Stimulated activated CD8-positive, alpha-beta memory T cell treated with anti-CD3 and anti-CD28 coated beads, Interleukin-2, amount 100 ng/mL, for 48 hours (primary cell): ENCODE measurements at places on chromosomes 6 and 20.

GRCh38 chr20:1034415-1034789 lies 32.3 kb upstream of the RSPO4 start:
- no peak for DNase-seq

- DNase-seq = no peak
Observed at GRCh38 chr6:15553736-15554294, 109.0 kb downstream of the DTNBP1 start.

- no peak for DNase-seq
Observed at GRCh38 chr6:91341473-91341872, 754.6 kb upstream of the MAP3K7 start.

DNA sequence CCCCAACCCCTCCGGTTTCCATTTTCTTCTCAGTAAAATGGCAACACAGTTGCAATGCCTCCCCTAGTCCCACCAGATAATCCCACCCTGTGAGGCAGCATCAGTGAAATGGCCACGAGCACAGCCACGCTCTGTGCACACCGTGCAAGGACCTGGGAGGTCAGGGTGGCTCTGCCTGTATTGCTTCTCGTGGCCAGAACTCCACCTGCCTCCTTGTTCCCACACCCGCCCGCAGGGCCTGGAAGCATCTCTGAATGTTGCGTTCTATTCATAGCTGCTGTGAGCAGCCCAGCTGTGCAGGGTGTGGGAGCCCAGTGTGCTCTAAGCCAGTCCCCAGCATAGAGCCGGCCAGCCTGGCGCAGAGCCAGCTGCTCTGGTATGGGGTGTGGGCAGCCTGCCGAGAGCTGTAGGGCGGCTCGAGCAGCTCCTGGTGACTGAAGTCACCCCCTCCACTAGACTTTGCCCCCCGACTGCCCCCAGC lies 161.1 kb downstream of the DLL1 start:
- DNase-seq = no peak

GRCh38 chr20:56839786-56840185 lies 210.7 kb downstream of the TFAP2C start:
- no peak for DNase-seq

DNA sequence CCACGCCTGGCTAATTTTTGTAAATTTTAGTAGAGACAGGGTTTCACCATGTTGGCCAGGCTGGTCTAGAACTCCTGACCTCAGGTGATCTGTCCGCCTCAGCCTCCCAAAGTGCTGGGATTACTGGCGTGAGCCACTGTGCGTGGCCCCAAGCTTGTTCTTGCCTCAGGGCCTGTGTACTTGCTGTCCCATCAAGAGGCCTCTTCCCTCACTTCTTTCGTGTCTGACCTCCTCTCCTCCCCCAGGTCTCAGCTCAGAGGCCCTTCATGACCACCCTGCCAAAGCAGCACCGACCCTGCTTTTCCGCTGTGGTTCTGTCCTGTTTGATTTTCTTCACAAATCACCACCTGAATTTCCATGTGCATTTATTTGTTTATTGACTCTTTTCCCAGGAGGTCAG lies 10.5 kb upstream of the UBE2V1 start:
- DNase-seq = no peak

- no peak for DNase-seq
Observed at GRCh38 chr20:44504402-44505307, 17.2 kb downstream of the SERINC3 start.

GRCh38 chr6:18400831-18401446 lies 13.8 kb downstream of the RNF144B start:
- no peak for DNase-seq

GRCh38 chr6:52227495-52227894 lies 16.8 kb downstream of the IL17F start:
- DNase-seq = peak; percentile 57

DNA sequence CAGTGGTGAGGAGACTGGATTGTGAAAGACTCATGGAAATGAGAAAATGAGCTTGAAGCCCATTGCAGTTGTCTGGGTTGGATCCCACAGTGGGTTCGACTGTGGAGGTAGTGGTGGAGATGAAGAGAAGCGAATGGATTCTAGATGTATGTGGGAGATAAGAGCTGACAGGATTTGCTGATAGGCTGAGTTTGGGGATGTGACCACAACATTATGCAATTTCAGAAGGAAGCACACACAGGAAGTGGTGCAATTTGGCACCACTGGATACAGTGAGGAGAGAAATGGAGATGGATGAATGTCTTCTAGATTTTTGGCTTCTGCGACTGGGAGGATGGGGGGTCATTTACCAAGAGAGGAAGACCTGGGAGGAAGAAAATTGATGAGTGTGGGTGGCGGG lies 64.4 kb upstream of the MAFB start:
- no peak for DNase-seq

- DNase-seq = no peak
Observed at GRCh38 chr6:2850538-2851113, 9.0 kb upstream of the SERPINB1 start.

- DNase-seq = no peak
Observed at GRCh38 chr6:149032599-149033405, 284.7 kb upstream of the TAB2 start.

DNA sequence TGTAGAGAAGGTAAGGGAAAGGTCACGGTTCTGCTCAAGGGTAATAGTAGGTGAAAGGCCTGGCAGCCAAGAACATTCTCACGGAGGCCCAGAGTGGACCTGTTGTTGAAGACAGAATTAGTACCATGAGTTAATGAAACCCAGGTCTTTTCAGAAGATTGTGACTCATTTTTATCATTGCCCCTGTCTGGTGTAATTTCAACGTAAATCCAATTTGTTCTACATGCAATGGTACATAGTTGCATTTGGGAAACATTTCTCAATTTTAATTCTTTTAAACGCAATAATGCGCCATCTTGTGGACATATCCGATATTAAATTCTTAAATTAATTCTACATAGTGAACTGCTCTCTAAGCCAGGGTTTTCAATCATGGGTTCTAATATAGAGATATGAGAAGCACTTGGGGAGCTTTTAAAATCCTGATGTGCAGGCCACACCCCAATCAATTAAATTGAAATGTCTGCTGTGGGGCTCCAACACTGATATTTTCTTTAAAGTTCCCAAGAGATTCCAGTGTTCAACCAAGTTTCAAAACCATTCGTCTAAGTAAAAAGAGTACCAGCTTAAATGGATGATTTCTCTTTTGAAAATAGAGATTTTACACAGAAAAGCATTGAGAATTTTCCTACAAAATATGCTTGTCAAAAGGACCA lies 257.4 kb downstream of the PLCB1 start:
- DNase-seq = no peak

- no peak for DNase-seq
Observed at GRCh38 chr20:50438986-50439407, 71.2 kb upstream of the PTPN1 start.

GRCh38 chr6:136158387-136158821 lies 91.7 kb downstream of the MTFR2 start:
- DNase-seq = no peak

GRCh38 chr20:16491294-16491905 lies 81.8 kb downstream of the KIF16B start:
- DNase-seq = no peak

DNA sequence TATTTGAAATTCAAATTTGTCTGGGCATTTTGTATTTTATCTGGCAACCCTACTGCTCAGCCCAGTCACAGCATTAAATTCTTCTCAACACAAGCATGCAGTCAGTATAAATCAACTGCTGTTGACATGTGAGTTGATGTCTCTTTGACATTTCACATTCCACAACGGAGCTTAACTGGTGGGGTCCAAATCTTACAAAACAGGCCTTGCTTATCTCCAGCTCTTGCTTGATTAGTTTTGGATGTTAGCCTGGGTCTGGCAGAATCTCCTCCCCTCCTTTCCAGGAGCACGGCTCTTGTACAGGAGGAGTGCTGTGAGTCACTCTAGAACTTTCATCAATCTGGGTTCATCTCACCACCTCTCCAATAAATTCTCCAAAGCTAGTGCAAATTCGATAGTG lies 80.8 kb upstream of the PHACTR1 start:
- DNase-seq = no peak

DNA sequence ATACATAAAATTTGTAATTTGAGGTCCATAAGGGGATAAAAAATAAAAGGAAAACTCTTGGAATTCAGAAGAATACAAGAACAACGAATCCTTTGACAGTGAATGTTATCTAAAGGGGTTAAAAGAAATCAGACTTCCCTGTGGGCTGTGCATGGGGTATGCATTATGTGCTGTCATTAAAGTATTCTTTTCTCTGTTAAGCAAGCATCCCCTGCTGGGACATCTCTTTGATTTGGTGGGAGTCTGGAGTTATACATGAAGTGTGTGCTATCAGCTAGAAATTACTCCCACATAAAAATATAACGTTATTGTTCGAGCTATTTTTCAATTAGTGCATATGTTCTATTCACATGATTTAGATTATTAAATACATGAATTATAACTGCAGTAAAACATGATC lies 195.2 kb downstream of the CENPW start:
- no peak for DNase-seq

- no peak for DNase-seq
Observed at GRCh38 chr6:88871498-88871897, 91.9 kb downstream of the RNGTT start.

- DNase-seq = no peak
Observed at GRCh38 chr6:1504465-1504864, 105.2 kb upstream of the FOXC1 start.

DNA sequence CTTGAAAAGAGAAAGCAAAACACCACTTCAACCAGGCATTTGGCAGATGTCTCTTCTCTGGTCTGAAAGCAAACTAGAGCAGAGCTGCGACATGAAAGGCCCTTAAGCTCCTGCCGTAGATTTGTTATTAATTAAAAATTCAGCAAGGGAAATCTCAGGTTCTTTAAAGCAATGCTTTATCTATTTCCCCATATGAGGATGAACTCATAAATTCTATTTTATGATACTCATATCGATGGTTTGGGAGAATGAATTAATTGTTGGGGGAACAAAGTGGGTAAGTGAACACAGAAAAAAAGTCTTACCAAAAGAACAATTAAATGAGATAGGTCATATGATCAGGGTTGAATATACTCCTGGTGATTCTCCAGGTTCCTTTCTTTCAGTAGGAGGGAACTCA lies 464.7 kb upstream of the SLC35B3 start:
- DNase-seq = no peak

- no peak for DNase-seq
Observed at GRCh38 chr6:82906951-82907350, 158.7 kb downstream of the UBE3D start.

- DNase-seq = no peak
Observed at GRCh38 chr6:166933396-166933795, 23.0 kb downstream of the RNASET2 start.

- DNase-seq = no peak
Observed at GRCh38 chr6:20770773-20771172, 236.5 kb downstream of the CDKAL1 start.

GRCh38 chr6:64520050-64520449 lies 884.4 kb downstream of the PHF3 start:
- DNase-seq = no peak

- no peak for DNase-seq
Observed at GRCh38 chr6:17474289-17474688, 80.9 kb downstream of the CAP2 start.

DNA sequence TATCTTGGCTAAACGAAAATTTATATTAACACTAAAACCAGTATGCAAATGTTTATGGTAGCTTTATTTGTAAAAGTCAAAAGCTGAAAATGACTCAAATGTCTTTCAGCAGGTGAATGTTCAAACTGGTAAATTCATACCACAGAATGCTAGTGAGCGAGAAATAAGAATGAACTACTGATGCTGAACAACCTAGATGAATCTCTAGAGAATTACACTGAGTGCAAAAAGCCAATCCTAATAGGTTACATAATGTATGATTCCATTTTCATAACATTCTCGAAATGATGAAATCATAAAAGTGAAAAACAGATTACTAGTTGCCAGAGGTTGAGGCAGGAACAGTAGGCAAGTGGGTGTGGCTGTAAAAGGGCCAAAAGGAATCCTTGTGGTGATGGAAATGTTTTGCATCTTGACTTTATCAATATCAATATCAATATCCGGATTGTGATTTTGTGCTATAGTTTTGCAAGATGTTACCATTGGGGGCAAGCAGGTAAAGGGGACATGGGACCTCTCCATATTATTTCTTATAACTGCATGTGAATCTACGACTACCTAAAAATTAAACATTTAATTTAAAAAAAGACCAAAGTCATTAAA lies 26.1 kb downstream of the ZNF311 start:
- DNase-seq = no peak

DNA sequence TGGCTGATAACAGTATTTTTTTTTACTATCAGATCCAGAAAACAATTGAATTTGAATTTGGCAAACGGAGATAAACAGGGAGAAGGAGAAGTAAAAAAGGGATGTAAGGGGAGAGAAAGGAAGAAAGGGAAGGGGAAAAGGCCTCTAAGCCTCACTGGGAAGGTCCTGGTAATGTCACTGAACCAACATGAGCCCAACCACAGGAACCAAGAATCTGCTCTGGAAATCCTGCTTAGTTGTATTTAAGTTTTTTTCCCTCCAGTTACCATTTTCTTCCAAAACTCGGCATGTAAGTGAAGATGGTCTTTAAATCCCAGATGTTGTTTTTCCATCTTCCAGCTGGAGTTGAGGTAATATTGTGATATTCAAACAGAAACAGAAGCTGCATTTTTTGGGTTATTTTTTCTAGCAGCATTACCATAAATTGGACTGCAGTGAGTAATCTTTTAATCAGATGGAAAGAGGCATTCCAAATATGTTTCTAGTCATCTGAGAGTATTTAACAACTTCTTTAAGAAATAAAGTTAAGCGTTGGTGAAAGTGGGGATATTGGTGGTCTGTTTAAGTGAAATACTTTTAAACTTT lies 91.1 kb downstream of the TXNDC5 start:
- no peak for DNase-seq

GRCh38 chr20:19473216-19473921 lies 260.9 kb downstream of the SLC24A3 start:
- DNase-seq = no peak

DNA sequence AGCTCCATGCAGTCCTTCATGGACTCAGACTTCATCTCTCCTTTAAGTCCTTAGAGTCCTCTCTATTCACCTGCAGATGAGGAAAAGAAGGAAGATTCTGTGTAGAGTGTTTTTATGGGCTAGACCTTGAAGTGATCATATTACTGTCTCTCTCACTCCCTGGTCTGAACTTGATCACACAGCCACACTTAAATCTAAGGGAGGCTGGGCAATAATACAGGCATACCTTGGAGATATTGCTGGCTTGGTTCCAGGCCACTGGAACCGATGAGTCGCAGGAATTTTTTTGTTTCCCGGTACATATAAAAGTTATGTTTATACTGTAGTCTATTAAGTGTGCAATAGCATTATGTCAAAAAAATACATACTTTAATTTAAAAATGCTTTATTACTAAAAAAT lies 59.2 kb upstream of the FOXO3 start:
- DNase-seq = no peak
